Hippocampal formation (tissue), 2 donors: ENCODE measurements at places on chromosomes 1 and 21.

GRCh38 chr21:45260191-45260825 lies 27.4 kb downstream of the POFUT2 start:
- no peak for DNase-seq

GRCh38 chr1:34787461-34788420 lies 5.1 kb upstream of the GJA4 start:
- no peak for DNase-seq

DNA sequence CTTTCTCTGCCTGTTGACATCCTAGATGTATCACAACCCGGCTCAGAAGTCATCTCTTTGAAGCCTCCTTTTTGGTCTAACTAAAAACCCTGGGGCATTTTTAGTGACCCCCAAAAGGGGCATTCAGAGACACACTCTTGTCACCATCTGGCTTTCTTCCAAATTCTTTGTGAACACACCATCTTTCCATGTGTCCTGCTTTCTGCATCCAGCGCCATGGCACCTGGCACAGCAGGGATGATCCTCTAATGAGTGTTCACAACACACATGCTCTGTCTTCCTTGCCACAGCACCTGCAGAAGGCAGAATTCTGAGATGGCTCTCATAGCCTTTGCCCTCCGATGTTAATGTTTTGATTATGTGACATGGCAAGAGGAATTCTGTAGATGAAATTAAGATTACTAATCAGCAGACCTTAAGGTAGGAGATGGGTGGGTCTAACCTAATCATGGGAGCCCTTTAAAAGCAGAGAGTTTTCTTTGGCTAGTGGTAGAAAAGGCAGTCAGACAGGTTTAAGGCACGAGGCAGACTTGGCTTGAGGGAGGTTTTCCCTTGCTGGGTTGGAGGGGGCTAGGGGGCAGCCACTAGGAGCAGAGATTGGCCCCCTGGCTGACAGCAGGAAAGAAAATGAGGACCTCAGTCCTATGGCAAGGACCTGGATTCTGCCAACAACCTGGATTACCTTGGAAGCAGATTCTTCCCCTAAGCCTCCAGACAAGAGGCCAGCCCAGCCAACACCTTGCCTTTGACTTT lies 4.9 kb upstream of the TMEM61 start:
- no peak for DNase-seq

DNA sequence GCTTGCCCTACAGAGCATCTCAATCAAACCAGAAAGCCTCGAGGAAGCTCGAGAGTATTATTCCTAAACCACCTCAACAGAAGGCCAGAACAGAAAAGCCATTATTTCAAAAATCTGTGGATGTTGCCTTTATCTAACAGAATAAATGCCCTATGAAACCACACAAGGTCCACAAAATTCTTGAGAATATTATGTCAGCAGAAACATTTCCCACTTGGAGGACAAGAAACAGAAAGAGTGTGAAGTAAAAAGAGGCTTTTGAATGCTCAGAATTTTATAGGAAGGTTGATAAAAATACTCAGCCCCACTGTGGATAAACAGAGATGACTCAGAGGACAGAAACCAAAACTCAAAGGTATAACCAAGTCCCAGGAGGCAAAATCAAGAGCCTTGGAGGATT lies 146.4 kb upstream of the LRRC7 start:
- DNase-seq, result no peak

- no peak for DNase-seq
Observed at GRCh38 chr1:90562892-90563291, 154.2 kb downstream of the BARHL2 start.

DNA sequence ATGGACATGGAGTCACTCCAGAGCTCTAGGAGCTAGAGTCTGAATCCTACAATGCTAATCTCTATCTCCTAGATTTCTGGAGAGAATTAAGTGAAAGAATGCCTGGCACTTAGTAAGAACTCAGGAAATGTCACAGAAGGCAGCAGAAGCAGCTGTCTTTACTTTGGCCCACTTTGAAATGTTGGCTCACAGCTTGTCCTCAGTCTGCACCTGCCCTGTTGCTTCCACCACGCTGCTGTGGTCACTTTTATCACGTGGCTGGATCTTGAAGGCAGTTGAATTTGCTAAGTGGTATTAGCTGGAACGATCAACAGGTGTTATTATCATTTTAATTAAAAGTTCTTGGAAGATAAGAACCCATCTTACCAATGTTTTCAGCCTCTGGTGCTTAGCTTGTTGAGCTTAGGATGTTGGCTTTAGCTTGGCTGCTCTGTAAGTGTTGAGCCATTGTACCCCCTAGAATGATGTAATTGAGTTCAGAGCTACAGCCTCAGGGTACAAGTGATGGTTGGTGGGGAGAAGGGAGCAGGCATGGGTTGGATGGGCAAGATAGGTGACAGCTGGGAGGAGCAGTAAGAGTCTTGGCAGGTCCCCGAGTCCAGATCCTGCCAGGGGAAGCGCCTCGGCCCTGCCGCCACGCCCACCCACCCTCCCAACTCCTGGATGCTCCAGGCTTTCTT lies 41.9 kb upstream of the EPS8L3 start:
- no peak for DNase-seq

- DNase-seq, result no peak
Observed at GRCh38 chr1:33501309-33501708, 28.9 kb downstream of the ZSCAN20 start.

DNA sequence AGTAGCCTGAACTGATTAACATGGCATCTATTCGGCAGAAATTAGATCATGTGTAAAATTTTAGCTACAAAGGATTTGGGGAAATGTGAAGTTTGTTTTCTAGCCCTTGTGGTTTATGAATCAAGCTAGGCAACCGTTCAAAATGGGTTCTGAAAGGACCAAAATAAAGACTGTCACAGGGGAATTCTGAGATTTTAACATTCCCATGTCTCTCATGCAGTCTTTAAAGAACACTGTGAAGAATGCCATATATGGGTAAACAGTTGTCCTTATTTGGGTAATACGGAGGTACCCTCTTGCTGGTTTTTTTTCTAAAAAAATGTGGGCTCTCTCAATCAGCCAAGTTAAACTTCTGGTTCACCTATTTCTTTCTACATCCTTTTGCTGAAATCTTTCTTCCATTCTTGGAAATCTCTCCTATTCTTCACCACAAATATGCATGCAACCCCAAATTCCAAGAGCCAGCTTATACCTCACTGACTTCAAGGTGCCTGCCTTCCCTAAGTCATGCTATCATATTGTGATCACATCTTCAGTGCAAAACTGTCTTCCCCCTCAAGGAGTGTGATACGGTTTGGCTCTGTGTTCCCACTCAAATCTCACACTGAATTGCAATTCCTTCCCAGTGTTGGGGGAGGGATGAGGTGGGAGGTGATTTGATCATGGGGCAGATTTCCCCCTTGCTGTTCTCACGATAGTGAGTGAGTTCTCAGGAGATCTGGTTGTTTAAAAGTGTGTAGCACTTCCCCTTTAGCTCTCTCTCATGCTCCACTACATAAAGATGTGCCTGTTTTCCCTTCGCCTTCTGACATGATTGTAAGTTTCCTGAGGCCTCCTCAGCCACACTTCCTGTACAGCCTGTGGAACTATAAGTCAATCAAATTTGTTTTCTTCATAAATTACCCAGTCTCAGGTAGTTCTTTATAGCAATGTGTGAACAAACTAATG lies 308.7 kb downstream of the TTLL7 start:
- DNase-seq, result no peak
